ENCODE measurements at places on chromosomes 7 and 10. TPM values are rescaled to one million over a fixed set of nuclear protein-coding genes. Genes with fewer than 3 reads are reported as not detected.

- no peak for DNase-seq
These were observed 163.1 kb downstream of the UBE2H start for GRCh38 chr7:129789652-129790051.

- no peak for DNase-seq
These were observed 24.3 kb upstream of the ZRANB1 start for GRCh38 chr10:124917428-124918190.

- DNase-seq: no peak
These were observed 5.9 kb downstream of the STAM start for GRCh38 chr10:17649836-17650235.

The EBLN1 gene
- total RNA-seq: not detected

The SPAM1 gene
- total RNA-seq: 0.24 TPM

Measured in cardiac septum (tissue), 1 donor.